ENCODE measurements at places on chromosomes 6 and 20.
A peak's percentile ranks its signal among the peaks of the same experiment; 100 is the strongest.

DNA sequence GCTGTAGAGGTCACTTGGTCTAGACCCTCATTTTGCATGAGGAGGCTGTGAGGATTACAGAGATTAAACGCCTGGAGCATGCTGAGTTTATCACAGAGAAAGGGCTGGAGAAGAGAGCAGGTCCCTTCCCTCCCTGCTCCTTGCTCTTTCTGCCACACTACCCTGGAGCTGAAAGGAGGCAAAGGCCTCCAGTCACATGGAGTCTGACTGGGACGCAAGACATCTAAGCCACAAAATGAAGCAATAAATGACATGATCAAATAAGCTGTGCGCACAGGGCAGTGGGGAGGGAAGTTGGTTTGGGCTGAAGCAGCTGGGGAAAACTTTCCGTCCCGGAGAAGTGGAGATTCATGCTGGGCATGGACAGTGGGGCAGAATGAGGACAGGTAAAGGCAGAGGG lies 33.3 kb downstream of the ATXN1 start:
- no peak for DNase-seq

GRCh38 chr6:141218583-141218982 lies 914.1 kb upstream of the GJE1 start:
- no peak for DNase-seq

- no peak for DNase-seq
Observed at GRCh38 chr6:122713138-122713537, 66.4 kb upstream of the FABP7 start.

DNA sequence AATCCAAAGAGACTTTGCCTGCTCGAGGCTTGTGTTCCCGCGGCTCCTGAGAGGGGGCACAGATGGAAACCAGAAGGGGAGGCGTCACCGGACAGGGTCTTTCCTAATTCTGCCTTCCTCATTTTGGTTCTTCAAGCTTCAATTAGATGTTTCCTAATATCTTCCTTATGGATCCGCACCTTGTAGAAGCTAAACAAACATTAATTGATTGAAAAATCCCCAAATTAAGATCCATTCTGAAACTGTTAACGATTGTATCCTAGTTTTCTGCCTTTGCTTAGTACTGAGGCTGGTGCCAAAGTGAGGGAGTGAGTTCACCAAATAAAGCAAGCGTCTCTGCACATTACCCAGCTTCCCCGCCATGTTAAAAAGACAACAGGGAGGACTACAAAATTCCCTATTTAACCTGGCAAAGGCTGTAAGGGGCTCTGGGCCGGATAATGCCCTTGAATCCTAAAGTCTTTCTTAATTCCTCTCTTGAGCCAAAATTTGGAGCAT lies 123.2 kb downstream of the GPX5 start:
- no peak for DNase-seq

DNA sequence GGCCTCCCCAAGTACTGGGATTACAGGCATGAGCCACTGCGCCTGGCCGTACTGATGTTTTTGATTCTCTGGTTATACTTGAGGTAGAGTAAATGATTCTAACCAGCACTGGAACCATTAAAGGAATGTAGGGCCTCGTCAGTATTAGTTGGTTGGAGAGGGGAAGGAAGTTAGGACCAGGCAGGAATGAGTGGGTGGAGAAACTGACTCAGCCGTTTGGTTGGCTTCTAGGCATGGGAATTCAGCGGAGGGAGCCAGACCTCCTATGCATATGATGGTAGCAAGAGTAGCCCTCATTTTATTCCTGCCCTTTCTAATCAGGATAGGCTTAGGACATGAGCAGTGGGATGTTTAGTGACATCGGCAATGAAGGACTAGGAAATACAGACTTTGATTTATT lies 19.0 kb upstream of the SERINC3 start:
- peak; percentile 80 for DNase-seq

DNA sequence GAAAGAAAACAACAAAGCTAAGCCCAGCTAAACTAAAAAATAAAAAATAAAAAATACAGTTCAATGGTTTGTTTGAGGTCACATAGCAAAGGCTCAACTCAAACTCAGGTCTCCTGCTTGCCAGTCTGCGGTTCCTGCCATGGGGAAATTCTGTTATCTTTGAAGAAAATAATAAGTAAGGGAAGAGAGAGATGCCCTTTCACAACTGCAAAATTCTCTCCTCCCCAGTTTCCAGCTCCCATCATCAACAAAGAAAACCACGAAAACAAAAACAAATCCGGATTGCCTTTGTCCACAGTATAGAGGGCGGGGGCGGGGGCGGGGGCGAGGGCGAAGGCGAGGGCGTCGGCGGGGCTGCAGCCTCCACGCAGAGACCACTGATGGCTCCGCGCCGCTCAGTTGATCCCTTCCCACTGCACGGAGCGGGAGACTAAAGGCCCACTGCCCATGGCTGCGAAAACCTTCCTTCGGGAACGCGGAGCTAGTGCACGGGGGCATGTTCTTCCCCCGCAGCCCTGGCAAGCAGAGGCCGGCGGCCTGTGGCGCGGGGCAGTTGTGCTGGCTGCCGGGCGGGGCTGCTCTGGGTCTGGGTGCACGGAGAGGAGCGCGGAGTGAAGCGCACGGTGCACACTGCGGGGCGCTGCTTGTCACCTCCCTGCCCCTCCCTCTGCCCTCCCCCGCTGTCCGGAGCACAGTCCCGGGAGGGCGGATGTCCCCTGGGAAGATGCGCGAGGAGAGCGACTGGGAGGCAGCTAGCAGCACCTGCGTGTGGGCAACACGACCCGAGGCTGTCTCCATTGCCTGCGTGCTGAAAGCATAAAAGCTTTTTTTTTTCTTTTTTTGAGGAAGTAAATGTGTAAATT lies 54.1 kb upstream of the TPD52L1 start:
- DNase-seq = peak; percentile 75

- DNase-seq = no peak
Observed at GRCh38 chr6:106512048-106512967, 117.0 kb downstream of the RTN4IP1 start.

DNA sequence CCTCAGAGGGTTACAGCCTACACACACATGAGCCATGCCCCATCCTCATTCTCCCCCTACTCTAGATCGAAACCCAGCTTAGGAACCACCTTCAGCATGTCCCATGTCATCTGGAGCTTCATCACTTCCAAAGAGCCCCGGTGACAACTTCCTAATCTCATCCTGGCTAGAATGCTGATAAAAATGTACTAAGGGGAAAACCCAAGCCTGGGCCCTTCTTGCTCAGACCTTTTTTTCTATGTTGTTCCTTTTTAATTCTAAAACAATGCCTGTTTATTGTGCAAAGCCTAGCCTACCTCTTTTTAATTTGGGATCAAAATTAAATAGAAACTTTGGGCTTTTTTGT lies 44.1 kb upstream of the NT5E start:
- DNase-seq = no peak

DNA sequence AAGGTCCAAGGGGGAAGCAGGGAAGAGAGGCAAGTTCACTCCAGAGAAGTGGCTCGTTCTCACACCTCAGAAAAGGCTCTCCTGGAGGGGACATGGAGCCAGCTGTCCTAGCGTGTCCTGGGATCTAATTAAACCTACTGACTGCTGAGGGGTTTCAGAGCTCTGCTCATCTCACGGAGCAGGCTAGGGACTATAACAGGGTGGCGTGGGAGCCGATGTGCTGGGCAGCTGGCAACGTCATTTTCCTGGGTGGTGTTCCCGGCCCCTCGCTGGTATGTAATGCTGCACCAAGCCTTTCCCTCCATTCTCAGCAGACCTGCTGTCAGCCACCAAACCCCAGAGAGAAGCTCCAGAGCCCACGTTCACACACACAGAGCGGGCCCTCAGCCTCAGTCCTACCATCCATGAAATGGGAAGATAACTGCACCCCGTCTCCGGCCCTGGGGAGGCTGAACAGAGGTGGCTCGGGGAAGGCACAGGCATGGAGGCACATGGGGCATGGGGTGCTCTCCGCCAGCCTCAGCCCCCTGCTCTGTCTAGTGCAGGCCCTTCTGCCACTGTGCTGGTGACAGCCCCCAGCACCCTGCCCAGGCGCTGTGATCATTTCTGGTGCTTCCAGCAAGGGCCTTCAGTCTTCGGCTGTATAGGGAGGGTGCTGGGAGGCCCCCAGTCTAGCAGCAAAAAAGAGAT lies 1.9 kb downstream of the CST7 start:
- DNase-seq = no peak

GRCh38 chr6:111530218-111530617 lies 47.2 kb upstream of the REV3L start:
- no peak for DNase-seq

DNA sequence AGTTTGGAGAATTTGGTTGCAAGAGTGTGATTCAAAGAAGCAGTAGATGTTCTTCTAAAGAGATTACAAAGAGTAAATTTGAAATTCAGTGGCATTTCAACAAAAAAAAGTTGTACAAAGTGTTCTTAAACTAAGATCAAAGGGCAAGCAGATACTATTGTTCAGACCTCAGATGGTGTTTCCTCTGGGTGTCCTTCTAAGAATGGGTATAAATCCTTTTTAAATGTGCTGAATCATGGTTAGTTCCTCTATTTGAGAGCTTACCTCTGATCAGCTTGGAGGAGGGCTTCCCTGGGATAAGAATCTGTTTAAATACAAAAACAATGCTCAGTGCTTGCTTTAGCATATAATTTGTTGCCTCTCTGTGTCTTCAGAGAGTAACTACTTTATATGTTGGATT lies 6.3 kb downstream of the BMP6 start:
- DNase-seq = no peak

GRCh38 chr6:36150283-36150682 lies 20.0 kb downstream of the MAPK13 start:
- DNase-seq = no peak

GRCh38 chr20:63178446-63178820 lies 37.5 kb downstream of the YTHDF1 start:
- no peak for DNase-seq

DNA sequence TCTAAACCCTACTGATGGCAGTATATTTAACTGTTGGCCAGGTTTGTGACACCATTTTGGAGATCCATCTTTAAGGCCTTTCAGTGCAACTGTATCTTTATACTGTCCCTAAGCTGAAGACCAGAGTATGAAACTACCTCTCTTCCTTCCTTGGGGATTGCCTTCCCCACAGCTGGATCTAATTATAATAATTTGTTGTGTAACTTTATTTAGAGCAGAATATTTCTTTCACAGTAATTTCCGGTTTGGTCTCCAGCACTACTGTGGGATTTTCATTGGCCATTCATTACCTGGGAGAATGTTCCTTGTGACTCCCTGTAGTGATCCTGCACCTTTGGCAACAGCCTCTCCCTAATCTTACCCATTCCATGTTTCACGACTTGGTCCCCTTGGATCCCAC lies 75.2 kb downstream of the AKAP7 start:
- no peak for DNase-seq

- no peak for DNase-seq
Observed at GRCh38 chr20:33679758-33680485, 5.7 kb upstream of the NECAB3 start.

DNA sequence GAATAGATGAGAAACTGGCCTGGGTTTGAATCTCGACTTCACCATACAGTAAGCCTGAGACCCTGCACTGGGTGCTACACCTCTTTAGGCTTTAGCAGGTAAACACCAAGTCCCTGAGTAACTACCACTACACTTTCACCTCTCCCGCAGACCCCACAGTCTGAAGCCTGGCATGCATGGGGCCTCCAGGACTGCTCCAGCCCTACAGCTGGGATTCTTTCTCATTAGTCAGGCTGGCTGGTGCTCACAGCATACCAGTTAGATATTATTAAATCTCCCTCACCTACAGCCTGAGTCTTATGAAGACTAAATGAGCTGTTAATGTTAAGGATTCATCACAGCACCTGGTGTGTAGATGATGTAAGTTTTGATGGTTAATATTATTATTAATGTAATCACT lies 388.7 kb downstream of the ARHGAP18 start:
- no peak for DNase-seq

All from HTR-8/SVneo (cell line).